ENCODE measurements at places on chromosomes 2 and 18.

DNA sequence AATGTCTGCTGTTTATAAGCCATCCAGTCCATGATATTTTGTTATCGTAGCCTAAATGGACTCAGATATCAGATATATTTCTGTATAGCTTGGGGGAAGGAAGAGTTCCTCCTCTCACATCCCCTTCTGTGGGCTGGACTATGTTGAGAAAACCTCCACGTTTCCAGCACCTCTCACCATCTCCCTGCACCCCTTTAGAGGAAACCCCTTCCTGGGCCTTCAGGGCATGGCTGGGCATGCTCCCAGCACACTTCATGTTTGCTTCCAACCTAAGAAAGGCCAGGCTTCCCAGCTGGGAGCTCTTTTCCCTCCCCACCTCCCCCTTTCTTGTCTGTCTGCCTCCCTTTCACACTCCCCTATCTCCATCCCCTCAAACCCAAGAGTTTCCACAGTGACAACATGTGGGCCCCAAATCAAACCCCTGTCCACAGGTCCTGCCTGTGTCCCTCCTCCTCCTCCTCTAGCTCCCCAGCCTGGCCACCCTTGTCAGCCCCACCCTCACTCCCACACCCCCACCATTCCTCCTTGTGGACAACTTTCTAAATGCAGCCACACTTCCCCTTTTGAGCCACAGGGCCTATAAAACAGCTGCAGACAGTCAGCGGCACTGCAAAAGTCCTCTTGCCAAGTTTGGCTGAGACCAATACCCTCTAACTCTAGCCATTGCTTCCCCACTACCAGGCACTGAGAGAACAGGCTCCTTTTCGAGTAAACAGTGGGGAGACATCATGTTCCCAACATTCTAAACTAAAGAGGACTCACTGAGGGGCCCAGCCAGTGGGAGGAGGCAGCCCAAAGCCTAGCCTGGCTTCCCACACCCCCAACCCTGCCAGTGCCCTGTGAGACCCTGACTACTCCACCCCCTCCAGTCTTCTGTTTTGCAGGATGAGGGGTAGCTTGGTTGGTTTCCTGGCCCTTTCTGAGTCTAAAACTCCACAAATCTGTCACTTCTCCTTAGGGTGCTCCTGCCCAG, 120.5 kb downstream of the ZFP36L2 start:
- DNase-seq: no peak

DNA sequence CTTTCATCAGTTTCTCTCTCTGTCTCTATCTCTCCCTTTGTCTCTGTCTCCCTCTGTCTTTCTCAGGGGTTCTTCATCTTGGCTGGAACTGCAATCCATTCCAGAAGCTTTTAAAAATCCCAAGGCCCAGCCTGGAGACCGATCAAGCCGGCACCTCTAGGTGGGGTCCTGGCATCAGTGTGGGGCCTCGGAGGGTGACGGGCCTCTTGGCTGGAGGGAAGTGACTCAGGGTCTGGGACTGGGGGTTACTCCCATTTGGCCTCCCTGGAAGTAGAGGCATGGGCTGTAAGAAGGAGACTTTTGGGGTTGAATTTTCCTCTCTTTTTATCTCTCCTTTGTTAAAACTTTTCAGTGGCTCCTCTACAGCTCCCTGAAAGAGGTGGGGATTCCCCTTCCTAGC, 52.8 kb upstream of the OTOF start:
- DNase-seq: peak; percentile 7

DNA sequence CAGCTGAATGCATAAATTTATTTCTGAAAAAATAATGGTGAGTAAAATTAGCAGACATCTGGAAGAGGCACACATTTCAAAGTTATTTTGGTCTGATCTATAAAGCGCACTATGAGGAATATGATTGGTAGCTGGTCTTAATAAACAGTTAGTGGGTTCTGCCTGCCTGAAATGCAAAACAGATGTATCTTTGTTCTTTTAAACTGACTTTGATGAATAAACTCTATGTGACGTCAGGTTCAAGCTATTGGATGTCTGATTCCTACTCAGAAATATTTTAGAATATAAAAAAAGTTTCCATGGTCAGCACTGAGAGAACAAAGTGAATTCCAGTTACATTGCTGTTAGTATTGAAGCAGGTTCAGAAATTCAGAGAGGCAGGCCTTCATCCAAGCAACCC, 136.4 kb downstream of the TPGS2 start:
- no peak for DNase-seq

DNA sequence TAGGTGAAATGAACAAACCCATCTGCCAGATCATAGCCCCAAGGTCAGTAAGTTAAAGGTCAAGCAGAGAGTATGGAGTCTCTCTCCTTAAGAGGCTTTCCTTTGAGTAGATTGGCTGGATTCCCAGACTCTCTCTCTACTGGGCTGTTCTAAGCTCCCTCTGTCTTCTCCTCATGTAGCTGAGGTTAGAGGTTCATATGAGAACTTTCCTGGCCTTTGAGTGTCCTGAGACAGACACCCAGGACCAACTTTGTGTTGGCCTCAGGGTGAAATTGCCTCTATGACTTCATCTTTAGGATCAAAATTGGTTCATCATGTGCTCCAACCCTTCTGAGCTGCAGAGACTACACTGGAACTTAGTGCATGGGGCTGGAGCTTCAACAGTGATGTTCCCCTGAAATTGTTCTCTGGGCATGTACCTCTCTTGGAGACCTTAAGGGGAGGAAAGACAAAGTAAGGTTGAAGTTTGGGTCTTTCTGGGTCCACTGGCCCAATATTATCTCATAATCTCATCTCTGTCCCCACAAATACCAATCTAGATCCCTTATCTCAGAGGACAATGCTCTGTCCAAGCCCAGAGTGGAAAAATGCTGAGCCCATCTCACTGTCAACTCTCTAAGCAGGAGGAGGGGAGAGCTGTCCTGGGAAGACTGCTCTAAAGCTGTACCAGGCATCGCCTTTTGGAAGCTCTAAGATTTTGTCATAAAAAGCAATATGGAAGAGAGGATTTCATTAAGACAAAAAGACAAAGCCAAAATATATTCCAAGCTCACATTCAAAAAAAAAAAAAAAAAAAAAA, 177.3 kb upstream of the ARL4C start:
- DNase-seq: no peak

GRCh38 chr2:109406301-109406700, 207.5 kb downstream of the SEPTIN10 start:
- no peak for DNase-seq

- no peak for DNase-seq
Measured at GRCh38 chr2:234633581-234634230, 136.8 kb upstream of the ARL4C start.

DNA sequence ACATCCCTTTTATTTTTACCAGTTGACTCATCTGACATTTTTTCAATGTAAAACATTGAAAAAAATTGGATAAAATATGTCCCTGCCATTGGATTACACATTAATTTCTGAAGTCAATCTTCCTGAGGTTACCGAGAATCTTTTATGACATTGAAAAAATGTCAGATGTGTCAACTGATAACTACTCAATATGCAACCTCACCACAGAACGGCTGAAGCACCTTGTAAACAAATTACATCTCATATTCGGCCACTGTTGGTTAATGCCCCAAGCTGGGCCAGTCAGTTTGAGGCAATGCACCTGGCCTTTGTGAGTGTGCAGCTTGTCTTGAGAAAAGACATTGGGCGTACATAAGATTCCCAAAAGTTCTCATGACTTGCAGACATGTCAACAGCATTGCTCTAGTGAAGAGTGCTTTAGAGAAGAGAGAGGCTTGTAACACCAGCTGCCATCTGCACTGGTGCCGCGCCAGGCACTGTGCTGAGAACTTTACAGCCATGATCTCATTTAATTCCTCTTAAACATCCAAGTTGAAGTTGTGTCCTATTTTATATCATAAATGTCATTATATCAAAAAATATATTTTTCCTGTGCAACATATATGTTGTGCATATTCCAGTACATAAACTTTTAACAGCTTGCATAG, 112.7 kb upstream of the SLC35G4 start:
- DNase-seq: peak; percentile 39

DNA sequence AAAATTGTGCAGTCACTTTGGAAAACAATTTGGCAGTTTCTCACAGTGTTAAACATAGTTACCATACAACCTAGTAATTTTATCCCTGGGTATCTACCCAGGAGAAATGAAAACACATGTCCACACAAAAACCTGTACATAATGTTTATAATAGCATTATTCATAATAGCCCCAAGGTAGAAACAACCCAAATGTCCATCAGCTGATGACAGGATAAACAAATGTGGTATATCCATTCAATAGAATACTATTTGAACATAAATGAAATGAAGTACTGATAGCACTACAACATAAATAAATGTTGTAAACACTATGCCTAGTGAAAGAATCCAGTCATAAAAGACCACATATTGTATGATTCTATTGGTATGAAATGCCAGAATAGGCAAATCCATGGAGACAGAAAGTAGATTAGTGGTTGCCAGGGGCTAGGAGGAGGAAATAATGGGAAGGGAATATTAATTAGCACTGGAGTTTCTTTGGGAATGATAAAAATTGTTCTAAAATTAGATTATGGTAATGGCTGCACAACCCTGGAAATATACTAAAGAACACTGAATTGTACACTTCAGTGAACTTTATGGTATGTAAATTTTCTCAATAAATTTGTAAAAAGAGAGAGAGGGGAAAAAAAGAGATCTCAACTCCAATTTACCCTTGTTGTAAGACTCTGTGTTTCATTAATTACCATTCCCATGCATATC, 20.8 kb upstream of the VIT start:
- no peak for DNase-seq

DNA sequence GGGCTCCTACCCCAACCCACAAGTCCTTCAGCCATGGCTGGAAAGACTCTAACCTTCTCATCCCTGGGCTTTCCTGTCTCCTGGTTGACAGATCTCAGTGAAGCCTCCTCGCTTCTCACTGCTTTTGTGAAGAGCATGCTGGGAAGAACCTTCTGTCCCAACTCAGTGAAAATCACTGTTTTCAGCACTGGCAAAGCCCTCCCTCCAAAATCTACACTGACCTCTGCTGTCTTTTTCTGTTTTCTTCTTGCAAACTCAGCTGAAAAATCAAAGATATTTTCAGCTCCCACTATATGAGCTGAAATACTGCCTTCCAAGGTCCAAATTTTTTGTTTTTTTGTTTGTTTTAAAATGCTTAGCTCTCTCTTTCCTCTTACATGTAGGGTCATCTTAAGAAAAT, 266.3 kb upstream of the AGAP1 start:
- no peak for DNase-seq

GRCh38 chr2:41923156-41923786, 124.5 kb upstream of the PKDCC start:
- DNase-seq: no peak

- no peak for DNase-seq
Measured at GRCh38 chr18:35051641-35052377, 10.6 kb downstream of the MAPRE2 start.

DNA sequence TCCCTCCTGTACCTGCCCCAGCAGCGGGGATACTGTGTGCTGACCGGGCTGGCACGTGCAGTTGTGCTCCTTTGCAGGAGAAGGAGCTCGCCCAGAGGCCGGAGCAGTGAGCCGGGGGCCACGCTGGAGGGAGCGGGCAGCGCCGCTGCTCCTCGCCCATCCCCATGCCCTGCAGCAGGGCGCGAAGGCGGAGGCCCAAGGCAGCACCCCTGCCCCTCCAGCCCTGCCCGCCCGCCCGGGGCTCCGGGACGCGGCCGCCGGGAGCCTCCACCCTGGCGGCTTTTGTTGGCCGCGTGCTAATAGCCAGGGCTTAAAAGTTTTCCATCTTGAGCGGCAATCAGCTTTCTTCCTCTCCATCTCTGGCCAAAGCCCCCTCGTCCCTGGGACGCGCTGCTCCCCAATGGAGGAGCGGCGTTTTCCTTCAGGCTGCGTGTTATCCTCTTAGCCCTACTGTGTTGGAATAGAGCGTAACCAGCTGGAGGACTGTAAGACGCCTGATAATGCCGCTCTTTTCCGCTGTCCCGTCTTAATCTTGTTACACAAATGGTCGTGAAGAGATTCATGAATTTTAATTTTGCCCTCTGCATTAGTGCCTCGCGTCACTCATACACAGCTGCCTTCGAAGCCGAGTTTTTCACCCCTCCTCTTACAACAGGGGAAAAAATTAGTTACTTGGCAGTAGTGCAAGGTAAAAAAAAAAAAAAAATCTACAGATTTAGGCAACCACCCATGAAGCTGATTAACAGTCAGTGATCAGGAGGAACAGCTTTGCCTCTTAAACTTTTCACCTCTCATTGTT, 172.9 kb upstream of the SIX3 start:
- no peak for DNase-seq

DNA sequence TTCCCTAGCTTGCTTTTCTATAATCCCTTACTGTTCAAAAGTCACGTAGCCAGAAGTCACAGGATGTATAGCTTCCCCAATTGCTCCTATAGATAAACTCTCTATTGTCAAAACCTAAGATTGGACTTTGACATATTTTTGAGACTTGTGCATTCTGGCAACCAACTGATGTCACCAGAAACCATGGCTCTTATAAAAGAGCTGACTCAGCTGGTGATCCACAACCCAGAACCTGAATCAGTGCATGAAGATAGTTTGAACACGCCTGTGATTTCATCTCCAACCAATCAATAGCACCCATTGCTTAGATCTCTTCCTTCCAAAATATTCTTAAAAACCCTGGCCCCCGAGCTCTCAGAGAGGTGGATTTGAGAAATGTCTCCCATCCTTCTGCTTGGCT, 639.9 kb upstream of the PIK3C3 start:
- DNase-seq: no peak

DNA sequence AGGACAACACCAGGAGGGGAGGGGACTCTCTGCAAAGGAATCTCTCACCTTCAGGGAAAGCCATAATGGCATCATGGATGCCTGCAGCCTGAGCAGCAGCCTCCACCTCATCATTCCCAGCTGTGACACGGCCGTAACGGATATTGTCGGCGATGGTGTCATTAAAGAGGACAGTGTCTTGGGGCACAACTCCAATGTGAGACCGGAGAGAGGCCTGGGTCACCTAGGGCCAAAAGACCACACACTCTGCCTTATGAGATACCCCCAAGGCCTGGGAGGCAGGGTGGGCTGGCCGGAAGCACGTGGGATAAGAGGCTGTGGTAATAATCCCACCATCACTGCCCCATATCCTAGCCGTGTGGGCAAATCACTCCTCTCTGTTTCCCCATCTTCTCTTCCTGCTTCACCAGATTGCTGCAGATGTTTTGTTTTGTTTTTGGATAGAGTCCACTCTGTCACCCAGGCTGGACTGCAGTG, 4.3 kb downstream of the ZFAND2B start:
- DNase-seq: no peak

DNA sequence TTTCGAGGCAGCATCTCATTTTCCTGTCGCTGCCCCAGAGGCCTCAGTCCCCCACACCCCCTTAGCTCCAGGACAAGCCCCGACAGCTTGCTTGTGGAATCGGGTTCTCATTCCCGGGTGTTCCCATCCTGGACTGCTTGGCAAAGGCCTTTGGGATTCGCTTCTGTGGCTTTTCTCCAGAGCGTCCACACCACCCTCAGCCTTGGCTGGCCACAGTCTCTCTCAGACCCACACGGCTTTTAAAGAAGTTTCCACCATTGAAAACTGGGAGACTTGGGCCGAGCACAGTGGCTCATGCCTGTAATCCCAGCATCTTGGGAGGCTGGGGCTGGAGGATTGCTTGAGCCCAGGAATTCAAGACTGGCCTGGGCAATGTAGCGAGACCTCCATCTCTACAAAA, 2.7 kb downstream of the ESPNL start:
- no peak for DNase-seq

Data from kidney tubule cell (primary cell).